ENCODE measurements at places on chromosomes 16 and 17.

GRCh38 chr17:81291662-81292061, 3.4 kb downstream of the SLC38A10 start:
- peak; percentile 70 for DNase-seq

DNA sequence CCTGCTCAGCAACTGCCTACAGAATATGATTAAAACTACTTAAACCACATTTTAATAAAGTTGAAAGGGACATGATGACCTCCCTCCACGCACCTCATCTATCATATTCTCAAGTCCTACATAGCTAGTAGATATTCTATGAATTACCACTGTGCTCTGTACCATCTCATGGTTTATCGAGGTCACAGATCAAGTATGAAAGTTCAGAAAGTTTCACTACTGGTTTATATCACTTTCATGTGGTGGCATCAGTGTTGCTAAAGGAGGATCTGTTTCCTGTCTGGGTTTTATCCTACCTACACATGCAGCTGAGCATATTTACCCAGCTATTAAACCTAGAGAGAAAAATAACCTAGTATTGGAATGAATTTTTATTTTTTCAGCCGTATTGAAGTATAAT, 214.9 kb upstream of the MON1B start:
- DNase-seq: no peak

DNA sequence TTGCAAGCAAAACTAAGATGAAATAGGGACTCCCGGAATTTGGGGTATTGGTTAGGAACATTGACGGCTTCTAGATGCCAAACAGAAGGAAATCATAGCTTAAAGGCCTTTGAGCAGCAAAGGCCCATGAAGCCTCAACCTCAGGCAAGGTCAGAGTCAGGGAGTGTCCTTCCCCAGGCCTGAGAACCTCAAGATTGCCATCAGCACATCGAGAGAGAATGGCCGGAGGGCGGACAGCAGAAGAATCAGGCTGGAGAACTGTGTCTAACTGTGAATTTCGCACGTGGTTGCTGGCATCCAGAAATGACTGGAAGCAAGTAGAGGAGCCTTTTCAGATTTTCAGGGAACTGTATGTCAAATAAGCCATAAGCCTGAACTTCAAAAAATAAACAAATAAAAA, 24.8 kb upstream of the ANKRD40CL start:
- DNase-seq: no peak

DNA sequence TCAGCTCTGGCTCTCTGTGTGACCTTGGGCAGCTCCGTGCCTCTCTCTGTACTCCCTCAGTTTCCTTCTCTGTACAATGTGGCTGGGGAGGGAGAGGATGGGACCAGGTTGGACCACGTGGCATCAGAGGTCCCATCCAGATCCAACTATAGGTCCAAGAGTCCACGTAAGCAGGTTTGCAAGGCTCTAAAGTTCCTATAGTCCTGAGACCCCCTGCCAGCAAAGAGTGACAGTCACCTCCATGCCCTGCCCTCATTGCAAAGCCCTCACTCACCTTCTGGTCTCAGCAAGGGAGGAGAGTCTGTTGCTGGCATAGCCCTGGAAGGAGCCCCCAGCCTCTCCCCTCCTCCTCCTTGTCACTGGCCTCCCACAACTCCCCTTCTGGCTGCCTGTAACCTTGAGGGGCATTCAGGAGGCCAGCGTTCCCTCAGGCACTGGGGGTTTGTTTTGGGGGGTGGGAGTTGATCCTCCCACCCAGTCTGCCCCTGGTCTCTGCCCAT, 6.1 kb upstream of the DRC7 start:
- no peak for DNase-seq

DNA sequence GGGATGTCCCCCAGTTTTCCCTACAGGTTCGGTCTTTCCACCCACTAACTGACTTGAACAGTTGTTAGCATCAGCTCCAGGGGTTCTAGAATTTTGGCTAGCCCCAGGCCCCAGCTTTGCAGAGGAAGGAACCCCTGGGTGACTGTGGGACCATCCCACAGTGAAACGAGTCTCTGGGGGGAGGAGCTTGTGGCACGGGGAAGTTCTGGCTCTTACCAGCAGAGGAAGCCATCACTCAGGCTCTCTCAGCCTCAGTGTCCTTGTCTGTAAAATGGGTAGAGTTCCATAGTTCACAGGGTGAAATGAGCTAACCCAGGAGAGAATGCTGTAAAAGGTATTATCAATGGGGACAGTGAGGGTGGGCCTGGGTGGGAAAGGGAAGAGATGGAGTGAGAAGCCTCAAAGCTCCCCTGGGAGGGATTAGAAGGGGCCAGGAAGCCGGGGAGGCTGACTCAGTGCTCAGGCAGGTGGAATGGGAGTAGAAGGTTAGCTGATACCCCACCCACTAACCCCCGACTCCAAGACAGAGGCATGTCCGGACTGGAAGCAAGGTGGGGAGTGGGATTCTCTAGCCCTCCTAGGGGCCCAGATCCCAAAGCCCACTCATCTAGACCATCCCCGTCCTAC, 30.9 kb upstream of the CDC42EP4 start:
- no peak for DNase-seq

DNA sequence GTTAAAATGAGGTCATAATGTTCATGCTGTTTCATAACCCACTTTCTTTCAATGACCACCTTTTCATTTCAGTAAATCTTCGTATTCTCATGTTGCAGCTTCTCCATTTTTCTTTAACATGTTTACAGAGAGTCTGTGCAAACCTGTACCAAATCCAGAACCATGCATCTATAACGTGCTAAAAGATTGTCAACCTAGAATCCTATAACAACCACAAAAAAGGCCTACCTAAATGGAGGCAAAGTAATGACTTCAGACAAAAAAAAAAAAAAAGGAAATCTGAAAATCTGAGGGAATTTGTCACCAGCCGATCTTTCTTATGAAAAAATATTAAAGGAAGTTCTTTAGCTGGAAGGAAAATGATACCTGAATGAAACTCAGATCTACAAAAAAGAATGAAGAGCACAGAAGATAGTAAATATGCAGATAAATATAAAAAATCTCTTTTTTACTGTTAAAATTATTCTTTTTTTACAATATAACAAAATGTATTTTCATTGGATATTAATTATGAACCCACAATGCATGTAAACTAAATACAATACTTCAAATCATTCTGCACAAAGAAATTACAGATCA, 1.4 kb upstream of the SLFN11 start:
- DNase-seq: no peak

DNA sequence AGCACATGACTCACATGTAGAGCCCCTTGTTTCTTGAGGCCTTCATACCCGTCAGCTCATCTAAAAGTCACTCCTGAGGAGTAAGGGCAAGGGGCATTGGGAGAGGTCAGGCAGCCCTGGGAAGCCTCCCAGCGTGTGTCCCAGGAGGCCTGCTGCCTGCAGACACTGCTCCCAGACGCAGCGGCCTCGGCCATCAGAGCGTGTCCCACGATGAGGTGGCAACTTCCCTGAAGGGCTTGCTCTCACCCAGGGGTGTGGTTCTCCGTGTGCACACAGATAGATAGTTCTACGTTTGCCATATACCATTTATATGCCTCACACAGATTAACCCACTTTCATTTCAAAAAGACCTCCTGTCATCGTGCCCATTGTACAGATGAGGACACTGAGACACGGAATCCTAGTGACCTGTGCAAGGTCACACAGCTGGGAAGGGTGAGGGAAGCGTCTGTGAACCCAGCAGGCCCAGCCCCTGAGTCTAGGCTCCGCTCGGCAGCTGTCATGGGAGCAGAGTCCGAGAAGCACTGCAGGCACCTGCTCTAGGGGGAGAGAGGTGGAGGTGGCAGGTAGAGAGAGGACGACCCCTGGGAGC, 8.3 kb downstream of the TUBB3 start:
- DNase-seq: no peak

GRCh38 chr16:27403601-27403992, 1.6 kb downstream of the IL21R start:
- no peak for DNase-seq

- no peak for DNase-seq
These were observed 21.8 kb downstream of the CEP131 start for GRCh38 chr17:81200695-81201580.

GRCh38 chr16:15576960-15577958, 65.7 kb downstream of the MARF1 start:
- no peak for DNase-seq

GRCh38 chr17:77019893-77020379, 120.8 kb upstream of the SEC14L1 start:
- no peak for DNase-seq

DNA sequence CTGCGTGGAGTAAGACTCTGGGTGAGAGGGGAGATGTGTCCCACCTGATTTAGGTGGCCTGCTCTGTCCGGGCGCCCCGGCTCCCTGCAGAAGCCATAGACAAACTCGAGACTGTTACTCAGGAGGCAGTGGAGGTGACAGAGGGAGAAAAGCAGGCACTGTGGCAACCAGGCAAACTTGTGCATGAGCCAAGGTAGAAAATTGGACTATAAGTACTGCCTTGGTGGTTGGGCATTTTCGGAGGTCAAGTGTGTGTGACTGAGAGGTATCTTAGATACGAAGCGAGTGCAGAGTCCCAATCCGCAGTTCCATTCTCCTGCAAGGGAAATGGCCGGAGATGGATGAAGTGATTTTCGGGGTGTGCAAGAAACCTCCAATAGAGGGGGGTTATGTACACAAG, 27.1 kb upstream of the SPACA3 start:
- DNase-seq: no peak

GRCh38 chr17:17112628-17113200, 70.5 kb downstream of the MPRIP start:
- DNase-seq: no peak

DNA sequence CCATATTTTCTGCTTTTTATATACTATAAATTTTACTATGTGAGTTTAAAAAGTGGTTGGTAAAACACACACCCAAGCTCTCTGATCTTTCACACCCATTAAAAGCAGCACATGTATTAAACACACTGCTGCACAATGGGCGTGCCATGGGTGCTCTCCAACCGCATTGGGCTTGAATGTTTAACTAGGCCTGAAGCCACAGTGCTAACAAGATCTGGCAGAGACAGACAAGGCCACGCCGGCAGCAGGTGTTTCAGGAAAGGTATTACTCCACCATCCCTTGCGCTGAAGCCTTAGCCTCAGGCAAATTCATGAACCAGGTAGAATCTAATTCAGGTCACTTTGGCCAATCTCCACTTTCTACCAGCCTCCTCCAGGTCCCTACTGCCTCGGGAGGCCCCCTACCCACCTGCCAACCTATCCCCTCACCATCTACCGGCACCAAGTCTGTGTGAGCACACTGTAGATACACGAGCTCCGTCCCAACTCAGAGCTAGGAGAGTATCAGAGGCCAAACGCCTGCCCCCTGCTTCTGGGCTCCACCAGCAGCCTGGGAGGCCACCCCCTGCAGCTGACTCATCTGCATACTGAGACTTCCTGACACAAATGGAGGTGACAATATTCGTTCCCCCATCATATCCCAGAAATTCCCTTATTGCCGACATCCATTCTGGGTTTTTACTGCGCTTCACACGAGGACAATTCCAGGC, 95.0 kb downstream of the ADCY9 start:
- DNase-seq: no peak

DNA sequence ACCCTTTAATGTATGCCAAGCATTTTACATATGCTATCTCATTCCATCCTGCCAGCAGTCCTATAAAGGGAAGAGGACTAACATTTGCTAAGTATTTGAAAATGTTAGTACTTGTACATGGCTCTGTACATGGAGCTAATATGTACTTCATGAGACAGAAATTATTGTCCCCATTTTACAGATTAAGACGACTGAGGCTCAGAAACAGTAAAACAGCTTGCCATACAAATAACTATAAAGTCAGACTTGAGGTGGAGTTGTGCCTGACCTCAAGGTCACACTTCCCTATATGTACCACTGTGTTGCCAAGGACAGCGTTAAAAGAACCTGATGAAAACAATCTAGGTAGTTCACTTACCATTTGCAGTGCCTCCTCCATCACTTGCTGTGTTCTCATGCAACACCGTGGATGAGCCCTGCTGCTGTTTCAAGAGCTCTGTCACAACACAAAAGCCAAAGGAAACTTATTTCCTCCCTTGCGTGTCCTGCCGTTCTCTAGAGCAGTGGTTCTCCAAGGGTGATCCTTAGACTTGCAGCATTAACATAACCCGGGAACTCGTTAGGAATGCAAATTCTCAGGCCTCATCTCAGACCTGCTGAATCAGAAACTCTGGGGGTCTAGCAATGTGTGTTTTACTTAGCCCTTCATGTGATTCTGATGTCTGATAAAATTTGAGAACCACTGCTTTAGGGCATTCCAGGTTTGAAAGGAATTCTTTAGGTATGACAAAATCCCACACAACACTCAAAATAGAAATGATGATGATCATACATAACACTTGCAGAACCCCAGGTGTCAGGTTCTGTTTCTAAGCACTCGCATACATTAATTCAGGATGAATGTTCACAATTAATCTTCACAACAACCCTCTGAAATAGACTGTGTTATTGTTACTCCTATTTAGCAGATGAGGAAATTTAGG, 51.2 kb upstream of the MTMR4 start:
- DNase-seq: no peak

- no peak for DNase-seq
These were observed 84.2 kb downstream of the SNX29 start for GRCh38 chr16:12060751-12061150.

GRCh38 chr17:50649042-50649908, 14.6 kb downstream of the ABCC3 start:
- no peak for DNase-seq

DNA sequence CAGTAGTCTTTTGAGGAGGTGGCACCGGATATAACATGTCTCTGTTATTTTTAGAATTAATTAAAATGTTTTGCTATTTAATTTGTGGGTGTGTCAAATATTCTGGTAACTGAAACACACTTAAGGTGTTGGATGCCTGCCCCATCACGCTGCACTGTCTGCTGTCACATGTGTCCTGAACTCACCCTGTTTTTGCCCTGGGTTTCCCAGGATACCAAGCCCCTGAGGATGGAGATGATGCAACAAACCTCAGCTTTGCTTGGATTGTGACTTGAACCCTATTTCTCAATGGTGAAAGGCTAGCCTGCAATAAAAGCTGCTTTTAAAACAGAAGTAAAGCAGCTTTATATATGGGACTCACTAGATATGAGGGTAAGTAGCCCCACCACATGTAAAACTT, 11.5 kb upstream of the DUSP14 start:
- no peak for DNase-seq

DNA sequence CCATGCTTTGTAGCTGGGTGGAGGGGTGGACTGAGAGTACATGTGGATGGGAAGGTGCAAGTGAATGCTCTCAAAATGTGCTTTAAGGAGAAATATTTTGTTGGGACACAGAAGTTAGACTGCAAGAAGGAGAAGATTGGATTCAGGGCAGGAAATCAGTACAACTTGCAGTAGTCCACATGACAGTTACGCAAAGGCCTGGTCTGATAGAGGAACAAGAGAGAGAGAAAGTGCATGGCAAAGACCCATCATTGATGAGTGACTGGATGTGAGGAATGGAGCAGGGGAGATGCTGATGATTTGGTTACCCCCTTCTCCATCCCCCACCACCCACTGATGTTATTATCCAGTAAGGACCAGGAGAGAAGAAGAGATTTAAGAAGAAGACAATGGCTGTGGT, 472.8 kb downstream of the MAF start:
- no peak for DNase-seq

DNA sequence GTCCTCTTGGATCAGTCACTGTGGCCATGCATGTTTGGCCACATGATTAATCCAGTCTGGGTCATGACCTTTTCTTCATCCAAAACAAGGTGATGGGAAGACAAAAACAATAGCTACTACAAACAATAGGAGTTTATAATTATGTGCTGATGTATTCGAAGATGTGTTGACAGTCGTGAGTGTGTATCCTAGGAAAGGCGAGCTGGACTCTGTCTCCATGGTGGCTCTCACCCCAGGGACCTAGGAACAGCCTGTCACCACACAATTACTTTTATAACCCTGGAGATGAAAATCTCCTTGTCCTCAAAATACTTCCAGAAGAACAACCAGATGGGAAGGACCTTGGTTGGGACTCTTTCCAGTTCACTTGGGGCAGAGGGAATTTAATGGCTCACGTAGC, 9.8 kb upstream of the PLK1 start:
- DNase-seq: no peak
